A549 treated with ZK216348 at 1 μM for 4 hours (cell line): ENCODE measurements at places on chromosomes 5 and 9. TPM values are rescaled to one million over a fixed set of nuclear protein-coding genes. Genes with fewer than 3 reads are reported as not detected.

The ITGA2 gene
- total RNA-seq = 11.7 to 21.3 TPM (median 17.2 TPM) in 5 replicates

The MTX3 gene
- total RNA-seq = 3.4 to 7.9 TPM (median 6.0 TPM) in 5 replicates

The ADAMTS2 gene
- total RNA-seq = 0.07 to 0.16 TPM (median 0.09 TPM) in 4 of 5 replicates, not detected in the other

The PCDHB2 gene
- total RNA-seq = 2.7 to 4.5 TPM (median 3.1 TPM) in 5 replicates

The CARTPT gene
- not detected in 5 replicates for total RNA-seq

The MRPS2 gene
- 82.9 to 136 TPM (median 127 TPM) in 5 replicates for total RNA-seq

The CTNND2 gene
- 0.13 TPM in 1 of 5 replicates, not detected in the others for total RNA-seq

The MLANA gene
- not detected in 5 replicates for total RNA-seq

The LHX3 gene
- 0.09 to 0.14 TPM (median 0.12 TPM) in 4 of 5 replicates, not detected in the other for total RNA-seq
